ENCODE measurements at places on chromosomes 1 and 21.
A peak's percentile ranks its signal among the peaks of the same experiment; 100 is the strongest.

- no peak for DNase-seq
Observed at GRCh38 chr1:235881930-235882700, 15.4 kb upstream of the LYST start.

DNA sequence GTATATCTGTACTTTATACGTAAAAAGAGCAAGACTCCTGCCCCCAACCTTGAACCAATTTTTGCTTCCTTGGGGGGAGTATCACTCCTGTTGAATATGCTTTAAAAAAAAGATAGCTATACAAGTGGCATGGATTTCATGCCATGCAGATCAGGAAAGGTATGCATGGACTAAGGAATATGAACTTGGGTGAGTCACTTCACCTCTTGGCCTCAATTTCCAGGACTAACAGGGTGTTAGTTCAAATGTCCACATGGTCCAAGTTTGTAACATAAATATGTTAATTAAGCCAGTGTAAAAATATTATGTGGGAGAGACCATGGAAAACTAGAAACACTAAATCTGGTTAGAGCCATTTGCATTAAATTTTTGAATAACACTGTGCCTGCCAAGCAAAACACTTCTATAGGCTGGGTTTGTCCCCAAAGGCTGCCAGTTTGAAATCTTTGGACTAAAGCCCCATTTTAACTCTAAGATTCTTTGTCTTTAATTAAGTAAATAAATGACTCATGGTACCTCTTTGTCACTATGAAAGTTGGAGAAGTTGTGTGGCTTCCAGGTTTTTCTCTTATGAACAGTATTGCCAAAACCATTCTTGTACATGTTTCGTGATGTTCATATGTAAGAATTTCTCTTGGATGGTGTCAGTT, 33.1 kb downstream of the FAM177B start:
- no peak for DNase-seq

DNA sequence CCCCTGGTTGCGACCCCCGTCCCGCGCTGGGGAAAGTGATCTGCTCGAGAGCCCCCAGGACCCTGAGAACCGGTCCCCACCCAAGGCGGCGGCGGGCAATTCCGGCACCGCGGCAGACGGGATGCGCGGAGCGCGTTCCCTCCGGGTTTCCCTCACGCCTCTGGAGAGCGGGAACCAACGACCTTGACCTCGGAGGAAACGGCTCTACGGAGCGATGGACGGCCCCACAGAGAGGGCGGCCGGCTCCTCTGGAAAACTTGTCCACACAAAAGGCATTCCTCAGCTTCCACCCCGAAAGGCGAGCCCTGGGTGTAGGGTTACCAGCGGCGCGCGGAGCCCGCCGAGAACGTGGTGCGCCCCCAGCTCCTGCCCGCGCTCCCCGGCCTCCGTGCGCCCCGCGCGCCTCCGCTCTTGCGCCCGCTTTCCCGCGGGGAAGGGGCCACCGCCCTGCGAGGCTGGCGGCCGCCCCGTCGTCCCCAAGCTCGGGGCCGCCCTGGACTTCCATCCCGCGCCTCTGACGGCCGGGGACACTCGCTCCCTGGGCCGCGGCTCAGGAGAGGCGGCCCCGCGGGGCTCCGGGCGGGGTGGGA, 391 bp upstream of the KIAA1614 start:
- no peak for DNase-seq

- DNase-seq, result no peak
Observed at GRCh38 chr1:35080171-35080854, 1.1 kb downstream of the ZMYM1 start.

DNA sequence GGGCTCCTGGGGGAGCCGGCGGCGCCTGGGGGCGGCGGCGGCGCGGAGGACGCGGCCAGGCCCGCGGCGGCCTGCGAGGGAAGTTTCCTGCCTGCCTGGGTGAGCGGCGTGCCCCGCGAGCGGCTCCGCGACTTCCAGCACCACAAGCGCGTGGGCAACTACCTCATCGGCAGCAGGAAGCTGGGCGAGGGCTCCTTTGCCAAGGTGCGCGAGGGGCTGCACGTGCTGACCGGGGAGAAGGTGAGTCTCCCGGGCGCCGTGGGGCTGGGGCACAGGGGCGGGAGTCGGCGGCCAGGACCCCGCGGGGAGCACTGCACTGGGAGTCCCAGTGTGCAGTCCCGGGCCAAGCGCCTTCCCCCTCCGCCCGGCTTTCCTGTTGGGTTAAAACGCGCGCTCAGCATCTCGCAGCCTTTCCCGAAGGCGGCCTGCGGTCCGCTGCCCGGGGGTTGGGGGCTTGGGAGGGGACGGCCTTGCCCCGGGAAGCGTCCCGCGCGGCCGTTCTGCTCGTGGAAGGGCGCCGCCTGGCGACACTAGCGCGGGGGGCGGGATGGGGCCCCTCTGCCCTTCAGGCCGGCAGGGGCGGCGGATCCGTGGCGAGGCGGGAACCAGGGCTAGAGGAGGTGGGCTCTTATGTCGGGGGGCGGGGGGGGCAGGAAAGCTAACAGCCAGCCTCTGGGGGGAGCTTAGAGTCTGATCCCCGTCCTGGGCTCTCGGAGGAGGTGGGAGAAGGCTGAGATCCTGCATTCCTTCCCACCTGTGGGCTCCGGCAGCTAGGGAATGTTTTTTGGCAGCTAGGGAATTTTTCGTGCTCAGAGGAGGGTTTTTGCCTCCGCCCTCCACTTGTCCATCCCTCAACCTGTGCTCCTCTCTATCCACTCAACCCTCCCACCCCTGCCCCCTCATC, 1.1 kb downstream of the HUNK start:
- DNase-seq, result peak; percentile 57

- DNase-seq, result no peak
Observed at GRCh38 chr1:15259622-15260007, 12.6 kb downstream of the FHAD1 start.

- DNase-seq, result no peak
Observed at GRCh38 chr1:227459326-227459841, 104.0 kb upstream of the ZNF678 start.

DNA sequence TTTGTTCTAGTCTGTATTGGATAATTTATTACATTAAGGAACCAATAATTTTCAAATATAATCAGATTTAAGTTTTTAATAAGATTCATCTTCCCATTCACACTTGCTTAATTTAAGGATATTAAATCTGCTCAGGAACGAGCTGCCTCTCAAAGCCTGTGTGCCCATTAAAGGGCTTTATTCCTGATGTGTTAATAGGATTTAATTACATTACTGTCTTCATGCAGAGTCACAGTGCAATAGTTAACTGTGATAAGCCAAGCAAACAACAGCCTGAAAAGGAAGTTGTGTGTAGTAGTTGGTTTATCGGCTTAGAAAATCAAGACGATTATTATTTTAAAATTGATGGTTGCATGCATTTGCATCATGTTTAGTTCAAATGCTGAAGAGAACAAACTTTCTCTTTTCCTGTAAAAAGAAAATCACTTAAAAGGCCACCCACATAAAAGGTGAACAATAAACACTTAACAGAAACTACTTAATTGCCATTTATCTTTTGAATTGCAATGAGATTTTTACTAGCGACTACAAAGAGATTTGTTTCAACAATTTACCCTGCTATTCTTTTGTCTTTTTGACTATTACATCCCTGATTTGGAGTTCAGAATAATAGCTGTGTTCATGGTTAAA, 174.6 kb downstream of the RWDD3 start:
- DNase-seq, result no peak
